IMR-90 (cell line): ENCODE measurements at places on chromosomes 5 and 9.

GRCh38 chr5:57303985-57304384, 130.1 kb downstream of the GPBP1 start:
- DNase-seq, result no peak

DNA sequence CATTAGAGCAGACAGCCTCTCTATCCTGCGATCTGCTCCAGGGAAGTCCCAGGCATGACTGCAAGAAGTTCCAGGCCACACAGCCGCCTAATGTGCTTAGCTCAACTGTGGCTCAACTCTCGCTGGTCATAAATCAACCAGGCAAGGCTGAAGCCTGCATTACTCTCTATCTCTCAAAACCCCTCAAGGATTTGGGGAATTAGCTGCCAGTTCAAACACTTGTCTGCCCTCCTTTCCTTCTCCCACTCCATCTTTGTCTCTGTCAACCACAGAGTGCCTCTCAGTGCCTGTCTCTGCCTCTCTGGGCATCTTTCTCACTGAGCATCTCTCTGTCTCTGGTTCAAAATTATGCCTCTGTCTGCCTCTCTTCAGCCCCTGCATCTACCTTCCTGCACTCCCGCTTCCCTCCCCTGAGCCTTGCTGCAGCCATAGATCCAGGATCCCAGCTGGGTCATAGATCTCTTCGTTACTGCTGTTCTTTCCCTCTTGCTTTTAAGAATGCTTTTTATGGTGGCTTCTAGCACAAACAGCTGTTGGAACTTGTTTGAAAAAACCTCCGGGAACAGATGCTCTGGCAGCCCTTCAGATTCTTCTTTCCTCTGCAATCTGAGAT, 27.9 kb upstream of the GALNT10 start:
- DNase-seq, result no peak

DNA sequence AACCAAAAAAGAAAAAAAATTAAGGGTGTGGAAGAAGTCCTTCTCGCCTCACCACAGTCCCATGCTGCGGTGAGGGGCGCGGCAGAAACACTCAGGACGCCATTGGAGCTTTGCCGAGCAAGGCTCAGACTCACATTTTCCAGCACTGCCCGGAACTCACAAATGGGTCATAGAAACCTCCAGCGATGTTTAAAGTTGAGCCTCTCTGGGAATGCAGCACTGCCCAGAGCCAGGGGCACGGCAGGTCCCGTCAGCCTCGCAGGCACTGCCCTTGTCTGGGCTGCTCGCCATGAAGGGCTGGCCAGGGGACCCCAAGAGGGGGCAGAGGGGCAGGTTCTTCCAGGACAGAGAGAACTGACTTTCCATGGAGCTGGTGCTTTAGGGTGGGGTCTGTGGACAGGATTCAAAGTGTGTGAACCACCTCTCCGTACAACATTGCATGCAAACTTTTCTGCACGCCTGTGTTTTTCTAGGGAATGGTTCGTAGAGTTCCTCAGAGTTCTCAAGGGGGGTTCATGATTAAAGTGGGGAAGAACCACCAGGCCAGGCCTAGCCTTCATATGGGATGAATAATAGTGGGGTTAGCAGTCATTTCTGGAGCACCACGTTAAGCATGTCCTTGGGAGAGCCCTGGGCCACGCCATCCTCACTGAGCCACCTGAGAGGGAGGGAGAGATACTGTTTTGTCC, 38.4 kb downstream of the PRRX2 start:
- DNase-seq, result no peak

DNA sequence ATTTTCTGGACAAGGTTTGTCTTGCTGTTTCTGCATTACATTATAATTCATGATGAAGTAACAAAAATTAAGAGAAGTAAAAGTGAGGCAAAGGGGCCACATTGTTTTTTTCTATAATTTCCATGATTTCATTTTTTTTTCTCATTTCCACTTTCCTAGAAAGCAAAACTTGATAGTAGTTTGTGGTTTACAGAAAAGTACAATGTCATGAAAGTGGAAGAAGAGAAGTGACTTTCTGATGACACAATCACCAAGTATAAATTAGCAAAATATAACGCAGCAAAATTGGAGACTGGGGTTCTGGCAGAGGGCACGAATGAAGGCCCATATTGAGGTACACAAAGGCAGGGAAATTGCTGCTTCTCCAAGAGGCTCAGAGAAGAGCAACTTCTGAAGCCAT, 5.0 kb upstream of the IFNA14 start:
- DNase-seq, result no peak

DNA sequence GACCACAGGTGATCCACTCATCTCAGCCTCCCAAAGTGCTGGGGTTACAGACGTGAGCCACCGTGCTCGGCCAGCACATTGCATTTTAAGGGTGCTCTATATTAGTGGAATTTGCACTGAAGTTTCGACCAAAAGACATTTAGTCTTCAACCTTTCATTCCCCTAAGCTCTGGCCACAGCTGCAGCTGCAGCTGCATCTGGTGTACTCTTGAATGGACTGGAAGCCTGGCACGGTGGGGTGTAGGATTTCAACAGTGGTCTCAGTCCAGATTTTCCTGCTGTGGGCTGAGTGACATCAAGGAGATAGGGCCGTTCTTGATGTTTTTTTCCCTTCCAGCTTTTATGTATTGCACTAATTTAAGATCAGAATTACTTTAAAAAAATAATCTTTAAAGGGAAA, 255.2 kb downstream of the PDZD2 start:
- DNase-seq, result no peak

- no peak for DNase-seq
Measured at GRCh38 chr5:135452321-135453030, at the start of gene TIFAB. Gene TIFAB (minus strand): TSS chr5:135452351. CDS start chr5:135449939, 2,412 bp downstream.

- no peak for DNase-seq
Measured at GRCh38 chr5:73612799-73613198, 13.2 kb upstream of the ARHGEF28 start.

- DNase-seq, result no peak
Measured at GRCh38 chr9:123453831-123454321, 97.9 kb downstream of the CRB2 start.

DNA sequence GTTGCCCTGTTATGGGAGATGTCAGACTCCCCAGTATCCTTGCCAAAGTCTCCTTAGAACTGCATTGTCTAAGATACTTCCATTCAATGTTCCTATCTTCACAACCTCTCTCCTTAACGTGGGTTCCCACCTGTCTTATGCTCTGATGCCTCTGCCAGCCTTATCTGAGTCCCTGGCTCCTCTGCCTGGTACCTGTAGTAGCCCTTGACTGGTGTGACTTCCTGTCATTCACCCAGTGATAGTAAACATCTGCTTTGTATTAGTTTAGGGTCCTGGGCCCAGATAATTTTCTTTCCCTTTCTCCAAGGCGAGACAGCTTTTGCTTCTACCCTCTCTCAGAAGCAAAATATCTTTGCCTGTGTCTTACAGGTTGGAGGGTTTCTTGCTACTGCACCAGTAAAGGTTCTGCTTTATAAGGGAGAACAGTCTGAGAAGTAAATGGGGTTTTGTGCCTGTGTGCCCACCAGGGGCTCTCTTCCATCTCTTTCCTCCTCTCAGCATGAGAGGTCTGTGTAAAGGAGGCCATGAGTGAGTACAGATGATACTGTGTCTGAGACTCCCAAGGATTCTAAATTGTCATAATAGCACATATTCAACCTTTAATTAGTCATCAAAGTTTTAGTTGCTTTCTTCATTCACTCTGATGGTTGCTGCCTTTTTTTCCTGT, 220.8 kb downstream of the PRR16 start:
- peak; percentile 12 for DNase-seq

GRCh38 chr5:170330568-170331054, 33.0 kb upstream of the LCP2 start:
- no peak for DNase-seq

DNA sequence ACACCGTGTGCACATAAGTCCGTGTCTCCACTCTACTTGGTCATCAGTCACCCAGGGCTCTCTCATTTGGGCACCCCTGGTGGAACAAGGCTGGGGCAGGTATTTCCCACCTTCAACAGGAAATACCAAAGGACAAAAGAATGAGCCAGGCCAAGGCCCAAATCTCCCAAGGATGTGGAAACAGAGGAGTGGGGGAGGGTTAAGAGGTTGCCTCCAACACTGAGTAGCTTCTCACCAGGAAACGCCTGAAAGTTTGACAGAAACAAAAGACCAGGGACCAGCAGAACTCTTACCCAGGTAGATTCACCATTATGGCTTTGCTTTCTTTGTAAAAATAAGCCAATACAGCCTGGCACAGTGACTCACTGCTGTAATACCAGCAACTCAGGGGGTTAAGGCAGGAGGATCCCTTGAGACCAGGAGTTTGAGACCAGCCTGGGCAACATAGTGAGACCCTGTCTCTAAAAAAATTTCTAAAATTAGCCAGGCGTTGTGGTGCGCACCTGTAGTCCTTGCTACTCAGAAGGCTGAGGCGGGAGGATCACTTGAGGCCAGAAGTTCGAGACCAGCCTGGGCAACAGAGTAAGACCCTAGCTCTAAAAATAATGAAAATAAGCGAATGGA, 12.7 kb downstream of the SLC1A3 start:
- no peak for DNase-seq

DNA sequence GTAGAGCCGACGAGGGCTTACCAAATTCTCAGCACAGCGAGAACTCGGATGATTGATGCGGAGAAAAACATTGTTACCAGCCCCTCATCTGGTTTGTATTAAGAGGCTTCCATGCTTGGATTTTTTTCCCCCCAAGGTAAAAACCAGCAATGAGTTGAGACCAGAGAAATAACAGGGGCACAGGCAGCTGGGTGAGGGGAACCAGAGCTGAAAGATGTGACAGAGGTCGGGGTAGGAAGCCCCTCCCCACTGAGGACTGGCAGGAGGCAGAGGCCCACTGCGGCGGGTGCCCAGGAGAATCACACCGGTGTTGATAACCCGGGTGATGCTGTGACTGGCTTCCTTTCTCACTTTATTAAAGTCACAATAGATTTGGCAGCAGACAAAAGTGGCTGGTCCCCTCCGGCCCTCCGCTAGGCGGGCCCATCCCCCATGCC, 116.5 kb upstream of the PHYKPL start:
- no peak for DNase-seq

- no peak for DNase-seq
Measured at GRCh38 chr5:11363631-11364178, 540.5 kb downstream of the CTNND2 start.

DNA sequence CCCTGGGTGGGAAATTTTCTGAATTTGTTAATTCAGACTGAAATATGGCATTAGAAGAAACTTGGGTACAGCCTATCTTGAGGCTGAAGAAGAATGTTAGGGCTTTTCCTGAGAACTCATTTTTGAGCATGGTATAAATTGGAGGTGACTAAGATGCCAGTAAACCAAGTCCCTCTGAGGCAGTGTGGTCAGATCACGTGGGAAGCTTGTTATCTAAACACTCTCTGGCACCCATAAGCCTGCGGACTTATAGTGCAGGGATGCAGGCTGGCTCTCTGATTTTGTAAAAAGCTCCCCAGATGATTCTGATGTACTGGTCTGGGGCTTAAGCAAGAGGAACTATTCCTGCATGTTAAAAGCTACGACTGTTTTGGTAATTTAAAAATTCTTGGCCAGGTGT, 34.3 kb downstream of the MTMR12 start:
- DNase-seq, result peak; percentile 82

DNA sequence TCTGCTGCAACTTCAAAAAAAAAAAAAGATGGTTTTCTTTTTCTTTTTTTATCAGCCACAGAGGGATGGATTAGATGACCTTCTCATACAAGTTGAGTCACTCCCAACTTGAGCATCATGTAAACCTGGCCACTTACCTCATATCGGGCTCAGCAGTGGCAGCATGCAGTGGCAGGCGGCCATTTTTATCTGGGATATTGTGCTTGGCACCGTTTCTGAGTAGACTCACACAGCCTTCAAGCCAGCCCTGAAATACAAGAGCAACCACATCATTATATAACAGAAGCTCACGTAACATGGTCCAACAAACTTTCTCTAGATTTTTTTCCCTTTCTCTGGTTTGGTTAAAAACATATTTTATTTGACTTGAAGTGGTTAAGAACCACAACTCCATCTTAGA, 62.6 kb downstream of the ANKRD55 start:
- peak; percentile 87 for DNase-seq

- no peak for DNase-seq
Measured at GRCh38 chr9:76022317-76022716, 131.8 kb downstream of the PCSK5 start.

GRCh38 chr5:93054424-93055163, 526.4 kb downstream of the NR2F1-AS1 start:
- peak; percentile 51 for DNase-seq

- peak; percentile 6 for DNase-seq
Measured at GRCh38 chr9:2469681-2470221, 151.8 kb upstream of the VLDLR start.

DNA sequence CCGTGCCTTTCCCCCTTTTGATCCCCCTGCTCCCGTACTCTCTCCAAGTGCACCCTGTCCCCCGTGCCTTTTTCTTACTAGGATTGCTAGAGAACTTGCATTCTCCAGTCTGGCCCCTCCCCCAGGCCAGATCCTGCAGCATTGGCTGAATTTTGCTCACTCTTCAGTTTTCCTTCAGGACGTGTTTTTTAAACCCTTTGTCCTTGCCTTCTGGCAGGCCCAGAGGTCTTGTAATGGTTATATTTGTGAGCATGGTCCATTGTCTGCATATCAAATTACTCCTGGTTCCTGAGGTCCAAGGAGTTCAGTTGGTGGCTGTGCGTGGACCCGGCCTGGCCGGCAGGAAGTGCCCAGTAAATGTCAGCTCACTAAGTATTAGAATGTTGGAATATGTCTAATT, 606 bp downstream of the TBC1D13 start:
- no peak for DNase-seq

DNA sequence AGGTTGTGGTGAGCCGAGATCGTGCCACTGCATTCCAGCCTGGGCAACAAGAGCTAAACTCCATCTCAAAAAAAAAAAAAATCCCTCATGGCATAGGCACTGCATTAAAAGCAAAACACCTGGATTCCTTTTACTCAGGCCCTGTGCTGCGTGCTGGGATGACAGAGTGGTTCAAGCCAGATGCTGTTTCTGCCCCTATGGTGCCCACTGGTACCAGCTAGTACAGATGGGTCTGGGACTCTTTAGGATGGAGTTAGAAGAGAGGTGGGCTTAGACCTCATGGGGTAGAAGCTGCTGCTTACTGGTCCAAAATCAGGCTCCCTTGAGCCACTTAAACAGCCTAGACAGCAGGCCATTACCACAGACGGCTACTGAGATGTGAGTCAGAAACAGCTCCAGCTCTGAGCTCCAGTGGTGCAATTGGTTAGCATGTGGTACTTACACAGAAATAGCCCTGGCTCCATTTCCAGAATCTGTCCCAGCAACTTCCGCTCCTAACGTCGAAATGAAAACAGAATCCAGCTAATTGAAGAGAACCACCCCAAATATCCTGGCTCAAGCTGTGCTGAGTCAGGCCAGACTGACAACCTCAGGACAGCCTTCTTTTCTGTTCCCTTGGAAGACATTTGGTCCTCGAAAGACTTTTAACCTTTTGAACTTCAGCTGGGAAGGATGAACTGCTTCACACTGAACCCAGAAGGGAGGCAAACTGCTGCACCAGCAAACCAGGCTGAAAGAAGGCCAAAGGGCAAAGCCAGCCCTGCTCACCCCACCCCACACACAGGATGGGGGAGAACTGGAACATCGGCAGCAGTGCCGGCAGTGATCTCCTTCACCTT, 15.5 kb downstream of the C5orf15 start:
- peak; percentile 95 for DNase-seq

GRCh38 chr9:113011911-113012381, at the start of gene ZNF883:
Gene ZNF883 (minus strand): TSS chr9:113012192.
- peak; percentile 55 for DNase-seq
